ENCODE measurements at places on chromosomes 2 and 18.

DNA sequence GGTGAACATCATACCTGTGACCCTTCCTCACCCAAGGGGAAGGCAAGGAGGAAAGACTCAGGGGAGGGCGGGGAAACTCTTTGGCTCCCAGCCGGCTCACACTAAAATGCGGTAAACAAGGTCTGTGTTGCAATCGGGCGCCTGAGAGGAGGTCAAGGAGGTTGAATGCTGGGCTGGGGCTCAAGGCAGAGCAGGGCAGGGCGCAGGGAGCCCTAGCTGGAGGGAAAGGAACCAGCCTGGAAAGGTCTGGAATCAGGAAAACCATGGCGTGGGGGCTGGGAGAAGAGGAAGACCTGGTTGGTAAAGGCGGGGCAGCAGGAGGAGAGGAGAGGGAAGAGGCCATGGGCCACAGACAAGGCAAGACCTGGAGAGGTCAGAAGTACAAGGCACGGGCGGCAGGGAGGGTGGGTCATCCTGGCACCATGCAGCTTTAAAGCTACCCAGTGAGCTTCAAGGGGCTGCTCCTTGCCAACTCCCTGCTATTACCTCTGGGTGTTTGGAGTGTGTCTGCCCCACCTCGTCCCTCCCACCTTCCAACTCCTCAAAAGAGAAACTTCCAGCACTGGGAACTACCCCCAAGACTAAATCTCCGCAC is 4.8 kb upstream of the TMEM37 start:
- DNase-seq, result no peak

GRCh38 chr2:110211938-110212858 is at the start of gene MTLN:
Gene MTLN (minus strand): TSS chr2:110212547. CDS start chr2:110212525, 22 bp downstream.
- DNase-seq, result peak; percentile 61

DNA sequence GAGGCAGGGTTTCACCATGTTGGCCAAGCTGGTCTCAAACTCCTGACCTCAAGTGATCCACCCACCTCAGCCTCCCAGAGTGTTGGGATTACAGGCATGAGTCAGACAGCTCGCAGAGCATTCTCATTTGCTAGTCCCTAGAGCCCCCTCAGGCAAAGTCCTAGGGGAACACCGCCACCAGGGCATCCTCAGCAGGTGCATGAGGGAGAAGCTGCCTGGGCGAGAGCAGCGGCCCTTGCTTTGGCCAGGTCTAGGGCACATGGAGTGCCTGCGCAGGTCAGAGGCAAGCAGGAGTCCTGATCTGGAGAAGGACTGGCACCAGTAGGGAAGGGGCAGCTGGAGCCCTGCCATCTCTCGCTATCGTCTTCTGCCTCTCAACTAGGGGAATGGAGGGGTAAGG is 32.4 kb downstream of the NGEF start:
- DNase-seq, result no peak

GRCh38 chr2:97763176-97763845 is 49.9 kb downstream of the ZAP70 start:
- no peak for DNase-seq

DNA sequence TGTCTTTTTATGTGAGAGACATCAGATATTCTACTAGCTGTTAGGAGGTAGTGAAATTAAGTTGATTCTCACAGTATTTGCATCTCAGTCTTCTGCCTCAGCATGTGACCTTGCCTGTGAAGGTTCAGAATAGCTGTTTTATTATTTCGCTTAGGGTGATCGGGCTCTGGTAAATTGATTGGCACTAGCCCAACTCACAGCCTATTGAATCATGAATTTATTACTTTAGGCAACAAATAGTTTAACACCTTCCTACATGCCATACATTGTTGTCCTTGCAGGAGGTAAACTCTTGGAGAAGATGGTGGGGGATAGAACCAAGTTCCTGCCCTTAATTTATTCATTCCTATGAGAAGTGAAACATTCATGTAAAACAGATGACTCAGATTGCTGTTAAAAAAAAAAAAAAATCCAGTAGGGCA is 101.9 kb downstream of the GPD2 start:
- no peak for DNase-seq

DNA sequence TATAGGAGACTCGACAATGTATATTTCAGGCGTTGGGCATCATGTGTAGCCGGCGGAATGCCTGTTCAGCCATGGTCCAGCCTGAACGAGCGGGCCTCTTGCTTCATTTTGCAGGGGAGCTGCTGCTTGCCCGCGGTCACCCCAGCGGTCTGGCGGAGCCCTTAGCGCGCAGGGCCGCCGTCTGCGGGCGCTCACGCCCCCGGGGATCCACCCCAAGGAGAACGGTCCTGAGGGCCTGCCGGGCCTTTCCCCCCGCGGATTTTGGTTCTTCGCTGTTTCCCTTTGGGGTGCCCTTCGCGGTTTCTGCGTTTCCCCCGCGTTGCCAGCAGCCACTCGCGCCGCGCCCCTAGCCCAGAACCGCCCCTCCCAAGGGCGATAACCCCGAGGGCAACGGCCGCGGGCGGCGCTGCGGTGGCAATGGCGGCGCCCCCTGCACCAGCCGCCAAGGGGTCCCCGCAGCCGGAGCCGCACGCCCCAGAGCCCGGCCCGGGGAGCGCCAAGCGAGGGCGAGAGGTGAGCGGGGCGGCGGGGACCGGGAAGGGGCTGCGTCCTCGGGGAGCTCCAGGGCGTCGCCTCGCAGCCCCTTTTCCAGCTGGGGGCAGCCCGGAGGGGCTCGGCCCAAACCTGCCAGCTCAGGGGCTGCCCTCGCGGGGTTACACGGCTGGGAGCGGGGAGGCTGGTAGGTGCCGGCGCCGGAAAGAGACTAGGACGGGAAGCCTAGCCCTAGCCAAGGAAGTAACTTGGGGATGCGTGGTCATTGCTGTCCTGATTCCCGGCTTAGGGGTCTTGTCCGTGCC is at the start of gene MFSD2B:
Gene MFSD2B (plus strand): TSS at position 406 of the 797 bp plus-strand sequence. CDS start 12 bp downstream, at position 418.
- no peak for DNase-seq

DNA sequence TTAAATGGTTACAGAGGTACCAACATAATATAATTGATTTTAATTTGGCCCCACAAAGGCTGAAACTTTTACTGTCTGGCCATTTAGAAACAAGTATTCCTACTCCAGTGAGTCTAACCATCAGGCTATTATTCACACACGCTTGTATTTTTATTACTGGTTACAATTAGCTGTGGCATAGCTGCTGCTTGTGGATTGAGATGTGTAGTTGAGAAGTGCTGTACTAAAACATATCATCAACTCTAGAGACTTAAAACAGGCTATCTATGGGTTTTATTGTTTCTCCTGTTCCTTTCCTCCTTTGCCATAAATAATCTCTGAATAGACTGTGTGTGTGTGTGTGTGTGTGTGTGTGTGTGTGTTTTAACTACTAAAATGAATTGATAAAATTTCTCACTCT is 530.2 kb downstream of the CCDC85A start:
- no peak for DNase-seq

GRCh38 chr18:50320719-50321118 is 33.2 kb upstream of the CXXC1 start:
- DNase-seq, result no peak

GRCh38 chr2:85503851-85504777 is 34.9 kb upstream of the MAT2A start:
- no peak for DNase-seq

GRCh38 chr18:9867071-9867594 is 18.6 kb upstream of the TXNDC2 start:
- DNase-seq, result no peak

DNA sequence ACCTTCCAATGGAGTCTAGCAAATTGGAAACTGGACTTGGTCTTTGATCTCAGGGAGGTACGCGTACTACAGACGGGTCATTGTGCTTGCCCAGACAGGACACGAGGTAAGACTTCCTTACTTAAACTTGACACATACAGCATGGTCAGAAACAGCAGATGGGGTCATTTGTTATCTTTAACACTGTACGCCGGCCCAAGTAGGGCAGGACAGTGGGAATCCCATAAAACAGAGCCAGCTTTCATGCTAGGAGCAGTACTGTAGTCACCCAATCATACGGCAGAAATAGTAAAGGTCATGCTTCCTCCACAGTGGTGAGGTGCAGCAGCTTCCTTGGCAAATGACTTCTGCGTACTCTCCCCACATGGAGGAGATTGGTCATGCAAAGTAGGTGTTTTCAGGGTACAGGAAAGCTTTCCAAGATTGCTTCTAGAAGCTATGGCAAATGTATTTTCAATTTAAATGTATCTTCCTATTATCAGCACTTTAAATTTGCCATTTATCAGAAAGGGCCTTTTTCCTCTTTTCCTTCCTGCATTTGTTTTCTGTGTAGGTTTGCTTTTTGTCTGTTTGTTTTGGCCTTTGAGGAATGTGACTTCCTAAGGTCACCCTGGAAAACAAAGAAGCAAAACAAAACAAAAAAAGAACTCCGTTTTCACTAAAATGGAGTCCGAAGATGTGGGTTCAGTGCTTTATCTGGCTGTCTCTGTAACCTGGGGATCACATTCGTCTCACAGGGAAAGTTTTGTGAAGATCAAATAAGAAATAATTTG is 74.0 kb upstream of the DSG1 start:
- DNase-seq, result no peak

GRCh38 chr2:240593703-240594451 is 7.3 kb downstream of the CAPN10 start:
- DNase-seq, result no peak
